ENCODE measurements at places on chromosomes 3 and 15.

GRCh38 chr3:133361435-133361834 is 38.4 kb upstream of the BFSP2 start:
- DNase-seq: no peak

- DNase-seq: no peak
Measured at GRCh38 chr3:182258538-182259177, 534.6 kb upstream of the ATP11B start.

DNA sequence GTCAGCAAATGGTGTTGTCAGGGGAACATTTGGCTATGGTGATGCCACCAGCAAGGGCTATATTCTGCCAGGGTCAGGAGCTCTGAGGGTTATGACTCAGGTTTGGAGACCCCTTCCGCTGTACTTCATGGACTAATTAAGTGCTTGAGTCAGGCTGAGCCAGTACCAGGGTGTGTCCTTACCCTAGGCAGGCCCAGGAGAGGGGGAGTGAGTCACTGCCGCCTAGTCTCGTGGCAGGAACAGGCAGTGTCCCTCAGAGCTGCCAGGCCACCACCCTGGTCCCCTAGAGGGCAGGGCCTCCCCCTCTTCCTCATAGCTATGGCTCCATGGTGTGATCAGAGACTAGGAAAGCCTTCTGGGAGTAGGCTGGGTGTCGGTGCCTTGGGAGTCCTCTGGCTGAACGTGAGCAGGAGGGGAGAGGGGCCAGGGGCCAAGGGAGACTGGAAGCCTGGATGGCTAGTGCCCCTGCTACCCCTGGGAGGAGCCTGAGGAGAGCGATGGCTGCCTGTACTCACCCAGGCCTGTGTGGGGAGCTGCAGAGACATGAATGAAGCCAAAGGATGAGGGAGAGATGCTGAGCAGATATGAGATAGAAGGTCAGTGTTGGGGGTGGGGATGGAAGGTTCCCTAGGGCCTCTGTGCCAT is 10.6 kb downstream of the MAPKAPK3 start:
- DNase-seq: no peak

DNA sequence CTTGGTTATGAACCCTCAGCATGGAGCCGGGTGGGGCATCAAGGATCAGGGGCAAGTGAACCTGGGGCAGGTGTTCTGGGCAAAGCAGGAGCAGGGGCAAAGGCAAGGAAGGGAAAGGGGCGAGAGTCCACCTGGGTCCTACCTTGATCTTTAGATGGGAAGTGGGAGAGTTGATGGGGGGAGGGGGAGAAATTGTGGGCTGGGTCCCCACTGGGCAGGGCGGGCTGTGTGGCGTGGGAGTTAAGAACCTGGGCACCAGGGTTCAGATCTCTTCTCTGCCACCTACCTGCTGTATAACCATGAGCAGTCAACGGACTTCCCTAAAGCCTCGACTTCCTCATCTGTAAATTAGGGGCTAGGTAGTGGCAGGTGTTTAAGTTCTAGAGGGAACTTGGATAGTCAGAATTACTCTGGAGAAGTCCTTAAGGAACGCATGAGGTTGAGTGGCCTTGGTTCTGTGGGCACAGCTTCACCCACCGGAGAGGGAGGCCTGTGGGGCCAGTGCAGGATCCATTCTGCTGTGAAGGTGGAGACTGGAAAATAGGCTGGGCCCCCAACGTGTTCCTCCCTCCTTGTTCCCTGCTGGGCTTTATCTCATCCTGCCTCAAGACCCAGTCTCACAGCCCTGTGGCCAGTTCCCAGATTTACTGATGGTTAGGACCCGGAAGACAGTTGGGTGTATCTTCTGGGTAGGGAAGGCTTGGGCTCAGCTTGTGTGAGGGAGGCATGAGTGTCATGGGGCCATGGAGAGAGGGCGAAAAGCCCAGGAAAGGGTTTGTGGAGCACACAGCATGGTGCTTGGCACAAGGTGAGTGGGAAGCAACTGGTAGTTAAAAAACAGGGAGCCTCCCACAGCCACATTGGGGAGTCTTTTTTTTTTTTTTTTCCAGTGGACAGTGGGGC is 90.6 kb downstream of the EEFSEC start:
- no peak for DNase-seq

DNA sequence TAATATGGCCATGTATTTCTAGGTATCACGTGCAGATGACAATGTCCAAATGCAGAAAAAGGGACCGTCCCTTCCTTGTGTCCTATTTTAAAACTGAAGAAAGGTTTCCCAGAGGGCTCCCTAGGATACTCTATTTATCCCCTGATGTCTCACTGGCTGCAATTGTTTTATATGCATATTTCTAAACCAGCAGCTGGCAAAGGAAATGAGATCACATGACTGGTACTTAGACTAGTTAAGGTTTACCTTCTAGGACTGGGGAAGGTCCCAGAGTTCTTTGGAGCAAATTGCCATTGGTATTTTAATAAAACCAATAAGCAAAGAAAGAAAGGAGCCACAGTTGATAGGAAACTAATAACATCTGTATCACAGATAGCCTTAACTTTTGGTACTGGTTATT is 29.5 kb downstream of the GTF2E1 start:
- no peak for DNase-seq

- DNase-seq: no peak
Measured at GRCh38 chr15:38648121-38648843, 83.7 kb upstream of the RASGRP1 start.

DNA sequence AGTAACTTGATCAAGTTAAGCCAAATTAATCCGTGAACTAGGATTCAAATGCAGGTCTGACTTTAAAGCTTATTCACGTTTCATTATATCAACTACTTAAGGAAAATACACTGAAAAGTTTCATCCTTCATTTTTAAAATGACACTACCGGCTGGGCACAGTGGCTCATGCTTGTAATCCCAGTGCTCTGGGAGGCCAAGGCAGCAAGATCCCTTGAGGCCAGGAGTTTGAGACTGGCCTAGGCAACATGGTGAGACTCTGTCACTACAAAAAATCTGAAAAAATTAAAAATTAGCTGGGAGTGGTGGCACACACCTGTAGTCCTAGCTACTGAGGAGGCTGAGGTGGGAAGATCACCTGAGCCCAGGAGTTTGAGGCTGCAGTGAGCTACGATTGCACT is 3.7 kb downstream of the RUBCN start:
- DNase-seq: no peak

DNA sequence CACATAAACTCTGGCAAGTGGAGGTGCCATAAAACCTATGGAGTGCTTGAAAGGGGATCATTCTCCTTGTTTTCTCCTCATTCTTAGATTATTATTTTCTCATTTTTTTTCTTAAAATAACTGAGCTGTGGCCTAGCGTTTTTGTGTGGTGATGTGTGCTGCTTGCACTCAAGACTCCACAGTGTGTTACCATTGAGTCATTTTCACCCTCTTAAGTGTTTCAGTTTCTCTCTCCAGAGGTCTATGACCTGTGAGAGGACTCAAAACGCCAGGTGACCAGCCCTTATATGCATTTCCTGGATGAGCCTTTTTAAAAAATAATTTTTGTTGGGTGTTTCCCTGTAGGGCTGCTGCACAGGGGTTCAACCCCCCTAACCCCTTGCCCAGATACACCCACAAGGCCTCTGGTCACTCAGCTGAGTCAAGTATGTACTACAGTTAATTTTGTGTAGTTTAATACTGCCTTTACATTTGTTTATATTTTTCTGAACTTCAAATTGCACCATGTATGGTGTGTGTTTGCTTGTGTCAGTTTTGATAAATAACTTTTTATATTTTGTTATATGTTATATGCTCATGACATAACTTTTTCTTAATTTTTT is 15.4 kb upstream of the BTLA start:
- no peak for DNase-seq

DNA sequence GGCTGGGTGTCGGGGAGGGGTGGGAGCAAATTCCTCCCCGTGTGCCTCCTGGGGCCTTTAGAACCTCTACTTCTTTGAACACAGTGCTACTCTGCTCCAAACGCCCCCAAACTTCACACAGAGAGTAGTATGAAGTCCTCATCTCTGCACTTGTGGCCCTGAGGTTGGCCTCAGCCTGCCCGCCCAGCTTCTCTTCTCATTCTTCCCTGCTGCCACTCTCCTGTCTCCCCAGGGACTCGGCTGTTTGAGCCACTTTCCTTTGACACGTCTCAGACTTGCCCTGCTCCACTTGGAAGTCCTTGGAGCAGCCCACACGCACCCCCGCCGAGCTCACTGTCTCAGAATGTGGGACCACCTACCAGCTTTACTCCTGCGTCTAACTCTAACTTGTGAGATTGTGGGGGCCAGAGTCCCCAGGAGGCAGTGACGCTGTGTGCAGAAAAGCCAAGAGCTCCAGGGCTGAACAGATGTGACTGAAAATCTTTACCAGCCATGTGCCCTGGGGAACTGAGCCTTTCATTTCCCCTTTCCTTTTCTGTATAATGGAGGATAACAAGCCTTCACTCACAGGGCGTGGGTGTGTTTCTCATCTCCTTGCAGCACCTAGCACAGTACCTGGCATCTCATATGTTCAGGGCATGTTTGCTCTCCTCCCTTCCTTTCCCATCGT is 233.6 kb upstream of the CTDSPL start:
- no peak for DNase-seq

DNA sequence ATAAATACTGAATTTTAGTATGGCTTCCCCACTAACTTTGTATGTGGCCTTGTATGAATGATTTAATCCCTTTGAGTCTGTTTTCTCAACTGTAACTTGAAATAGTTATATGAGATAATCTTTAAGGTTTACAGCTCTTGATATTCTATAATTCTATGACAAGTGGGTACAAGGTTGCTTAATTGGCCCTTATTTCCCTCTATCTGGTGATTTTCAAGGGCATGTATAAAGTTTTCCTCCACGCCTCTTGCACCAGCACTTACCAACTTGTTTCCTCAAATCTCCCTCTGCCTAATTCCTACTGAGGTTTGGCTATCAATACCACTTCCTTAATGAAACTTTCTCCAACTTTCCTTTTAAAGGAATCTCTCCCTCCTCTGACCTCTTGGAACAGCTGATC is 112.9 kb downstream of the ISL2 start:
- no peak for DNase-seq

DNA sequence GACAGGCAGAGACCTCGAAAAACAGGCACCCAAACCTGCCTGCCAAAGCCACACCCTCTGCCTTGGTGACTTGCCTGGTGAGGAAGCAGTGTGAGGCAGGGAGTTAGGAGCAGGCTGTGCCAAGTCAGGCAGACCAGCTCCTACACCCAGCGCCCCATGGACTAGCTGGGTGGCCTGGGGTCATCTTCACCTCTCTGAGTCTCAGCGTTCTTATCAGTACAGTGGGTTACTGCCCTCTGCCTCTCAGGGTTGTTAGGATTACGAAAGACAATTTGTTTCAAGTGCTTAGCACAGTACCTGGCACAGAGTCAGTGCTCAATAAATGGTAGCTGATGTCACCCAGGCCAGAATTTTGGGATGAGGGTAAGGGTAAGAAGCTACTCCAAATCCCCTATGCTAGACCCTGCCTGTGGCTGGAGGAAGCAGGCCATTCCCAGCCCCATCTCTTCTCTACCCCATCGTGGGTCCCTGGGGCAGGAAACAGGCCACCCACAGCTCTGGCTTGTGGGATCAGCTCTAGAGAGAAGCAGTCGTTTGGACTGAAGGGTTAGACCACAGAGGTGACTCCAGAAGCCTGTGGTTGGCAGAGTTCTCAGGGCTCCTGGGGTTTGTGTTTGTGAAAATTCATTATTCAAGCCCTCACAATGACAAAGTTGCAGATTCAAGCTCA is 10.1 kb downstream of the SLC51B start:
- DNase-seq: no peak

GRCh38 chr3:37041546-37042195 is 48.4 kb downstream of the MLH1 start:
- no peak for DNase-seq

- DNase-seq: no peak
Measured at GRCh38 chr3:152961323-152961722, 126.4 kb downstream of the P2RY1 start.

- DNase-seq: no peak
Measured at GRCh38 chr3:184531626-184532280, 29.8 kb upstream of the EPHB3 start.

- DNase-seq: no peak
Measured at GRCh38 chr3:176776622-176777175, 420.6 kb downstream of the TBL1XR1 start.

DNA sequence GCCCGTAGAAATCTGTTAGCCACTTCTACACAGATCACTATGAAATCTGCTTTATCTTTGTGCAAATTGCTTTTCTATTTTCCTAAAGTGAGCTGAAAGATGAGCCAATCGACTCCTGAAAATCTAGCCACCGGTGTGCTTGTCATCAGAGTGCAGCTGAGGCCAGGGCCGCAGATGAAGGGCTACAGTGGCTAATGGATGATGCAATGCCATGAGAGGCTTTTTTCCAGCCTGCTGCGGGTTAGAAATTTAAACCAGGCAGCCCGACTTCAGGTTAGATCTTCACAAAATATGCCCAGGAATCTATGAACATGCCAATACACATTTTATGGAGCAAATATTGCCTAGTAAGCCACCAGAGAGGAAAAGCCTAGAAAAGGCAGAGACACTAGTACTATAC is 948.2 kb upstream of the CFAP20DC start:
- DNase-seq: no peak

DNA sequence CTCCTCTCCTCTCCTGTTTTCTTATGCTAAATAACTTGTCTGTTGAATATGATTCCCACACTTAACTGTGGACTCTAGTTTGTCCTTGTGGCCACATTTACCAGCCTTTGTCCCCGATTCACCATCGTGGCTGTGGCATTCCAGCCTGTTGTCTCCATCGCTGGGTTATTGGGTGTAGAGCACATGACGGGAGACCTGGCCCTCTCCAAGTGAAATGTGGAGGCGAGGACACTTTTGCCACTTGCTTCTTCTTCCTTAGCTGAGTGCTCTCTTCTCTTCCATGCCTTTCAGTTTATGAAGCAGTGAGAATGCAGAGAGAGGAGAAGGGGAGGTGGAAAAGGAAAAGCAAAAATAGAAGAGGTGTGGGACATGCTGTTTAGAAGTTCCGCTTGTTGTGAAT is 61.5 kb upstream of the SAMMSON start:
- DNase-seq: no peak

DNA sequence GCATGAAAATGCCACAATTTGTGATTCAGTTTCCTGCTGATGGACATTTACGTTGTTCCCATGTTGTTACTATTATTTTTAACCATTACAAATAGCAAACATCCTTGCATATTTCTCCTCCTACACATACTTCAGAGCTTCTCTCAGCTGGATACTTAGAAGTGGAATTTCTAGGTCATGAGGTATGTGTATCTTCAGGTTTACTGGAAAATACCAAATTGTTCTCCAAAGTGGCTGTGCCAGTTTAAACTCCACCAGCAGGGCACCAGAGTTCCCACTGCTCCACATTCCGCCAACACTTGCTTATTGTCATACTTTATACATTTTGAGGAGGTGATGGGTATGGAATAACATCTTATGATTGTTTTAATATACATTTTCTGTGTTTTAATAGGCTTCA is 45.7 kb downstream of the PRR23E start:
- DNase-seq: no peak

- no peak for DNase-seq
Measured at GRCh38 chr3:13277196-13277813, 142.8 kb downstream of the NUP210 start.

DNA sequence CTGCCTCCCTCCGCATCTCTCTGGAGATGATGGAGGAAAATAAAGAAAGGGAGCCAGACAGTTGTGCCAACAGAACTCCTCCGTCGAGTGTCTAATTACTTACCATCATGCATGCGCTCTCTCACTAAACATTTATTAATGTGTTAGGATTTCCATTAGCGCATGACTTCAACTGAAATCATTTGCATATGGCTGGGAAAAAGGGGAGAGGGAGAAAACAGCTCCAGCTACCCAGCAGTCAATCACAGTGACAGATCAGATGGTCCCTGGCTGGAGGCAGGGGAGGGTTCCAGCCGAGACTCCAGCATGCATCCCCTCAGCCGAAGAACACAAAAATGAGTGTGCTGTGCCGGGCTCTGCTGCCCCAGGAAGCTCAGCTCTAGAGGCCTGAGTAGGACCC is 6.8 kb upstream of the RHO start:
- DNase-seq: no peak

All from activated CD8-positive, alpha-beta memory T cell treated with anti-CD3 and anti-CD28 coated beads for 1 hour (primary cell).